ENCODE measurements at places on chromosomes 7 and 10. TPM values are rescaled to one million over a fixed set of nuclear protein-coding genes. Genes with fewer than 3 reads are reported as not detected.

The PON1 gene
- total RNA-seq, result not detected

The CCDC136 gene
- total RNA-seq, result 5.3 TPM

The LRIT1 gene
- not detected for total RNA-seq

DNA sequence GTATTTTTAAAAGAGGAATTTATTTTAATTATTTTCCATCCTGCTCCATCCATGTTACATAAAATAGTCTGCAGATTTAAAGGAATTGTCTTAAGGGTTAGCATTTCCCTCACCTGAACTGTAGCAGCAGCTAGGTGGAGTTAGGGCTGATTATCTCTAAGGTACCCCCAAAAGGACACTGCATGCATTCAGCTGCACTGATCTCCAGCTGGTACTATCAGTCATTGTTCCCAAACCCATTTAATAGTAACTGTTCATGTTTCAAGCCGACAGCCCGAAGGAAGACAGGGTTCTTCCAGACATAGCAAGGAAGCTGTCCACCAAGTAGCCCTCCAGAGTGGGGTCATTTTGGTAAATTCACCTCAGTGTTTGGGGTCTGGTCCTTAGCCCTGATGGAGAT is 48.7 kb downstream of the FAM171A1 start:
- no peak for DNase-seq

- no peak for DNase-seq
Observed at GRCh38 chr7:1030444-1031070, 13.8 kb upstream of the GPR146 start.

DNA sequence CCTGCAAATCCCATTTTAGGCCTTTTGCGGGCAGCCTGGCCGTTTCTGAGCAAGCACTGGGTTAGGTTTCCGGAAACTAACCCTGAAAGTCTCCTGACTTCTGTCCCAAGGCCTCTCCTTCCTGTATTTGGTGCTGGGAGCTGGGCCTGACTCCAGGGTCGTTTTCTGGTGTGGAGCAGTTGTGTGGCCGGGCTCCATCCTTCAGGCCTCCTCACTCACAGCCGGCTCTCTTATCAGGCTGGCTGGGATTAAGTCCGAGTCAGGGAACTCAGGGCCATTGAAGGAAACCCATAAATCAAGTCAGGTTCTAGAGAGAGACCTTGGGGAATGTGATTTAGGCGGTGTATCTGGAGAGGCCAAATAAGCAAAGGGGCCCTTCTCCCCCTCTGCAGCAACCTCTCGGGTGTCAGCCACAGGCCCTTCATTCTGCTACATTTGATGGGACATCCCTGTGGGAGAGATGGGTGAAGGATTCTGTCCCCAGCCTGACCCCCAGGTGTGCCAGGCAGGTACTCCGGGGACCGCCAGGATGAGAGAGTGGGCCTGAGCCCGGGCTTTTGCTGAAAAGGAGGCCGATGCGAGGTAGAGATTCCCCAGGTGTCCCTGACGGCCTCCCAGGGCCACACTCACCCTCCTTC is 3.3 kb downstream of the GATA3 start:
- DNase-seq, result no peak

DNA sequence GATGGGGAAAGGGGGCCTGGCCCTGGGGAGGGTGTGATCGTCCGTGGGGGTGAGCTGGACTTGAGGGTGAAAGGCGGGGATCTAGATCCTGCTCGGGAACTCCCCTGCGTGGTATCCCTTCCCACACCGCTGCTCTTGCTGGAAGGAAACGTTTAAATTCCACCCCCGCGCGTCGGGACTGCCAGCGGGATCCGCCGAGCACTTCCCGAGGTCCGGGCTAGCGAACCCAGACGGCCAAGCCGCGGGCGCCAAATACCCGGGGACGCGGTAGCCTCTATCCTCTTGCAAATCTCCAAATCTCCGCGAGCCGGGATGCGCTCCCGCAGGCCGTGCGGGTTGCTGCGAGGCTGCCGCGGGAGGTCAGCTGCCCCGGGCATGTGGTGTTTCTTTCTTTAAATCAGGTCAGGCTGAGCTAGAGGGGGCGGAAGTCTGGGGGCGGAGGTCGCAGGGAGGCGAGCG is 904 bp downstream of the NPTX2 start:
- no peak for DNase-seq

GRCh38 chr7:98126311-98127142 is 19.9 kb downstream of the LMTK2 start:
- DNase-seq, result no peak
